ENCODE measurements at places on chromosomes 3 and 15.
A peak's percentile ranks its signal among the peaks of the same experiment; 100 is the strongest.

GRCh38 chr3:187773233-187774184 lies 28.2 kb upstream of the BCL6 start:
- DNase-seq: no peak

GRCh38 chr3:78809966-78810365 lies 957.8 kb downstream of the ROBO1 start:
- DNase-seq: no peak

GRCh38 chr3:123762805-123763204 lies 121.3 kb downstream of the MYLK start:
- DNase-seq: no peak

DNA sequence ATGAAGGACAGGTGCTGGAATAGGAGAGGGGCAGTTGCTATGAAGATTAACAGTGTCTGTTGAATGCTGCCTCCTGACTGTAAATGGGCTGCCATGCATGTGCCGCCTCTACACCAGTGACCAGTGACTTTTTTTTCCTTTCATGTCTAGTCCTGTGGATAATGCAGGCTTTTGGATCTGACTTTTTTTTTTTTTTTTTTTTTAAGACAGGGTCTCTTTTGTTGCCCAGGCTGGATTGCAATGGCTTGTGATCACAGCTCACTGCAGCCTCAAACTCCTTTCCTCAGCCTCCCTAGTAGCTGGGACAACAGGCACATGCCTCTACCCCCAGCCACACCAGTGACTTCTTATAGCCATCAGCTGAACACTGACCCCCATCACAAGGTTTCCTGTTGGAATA lies 41.2 kb upstream of the AGBL1 start:
- no peak for DNase-seq

DNA sequence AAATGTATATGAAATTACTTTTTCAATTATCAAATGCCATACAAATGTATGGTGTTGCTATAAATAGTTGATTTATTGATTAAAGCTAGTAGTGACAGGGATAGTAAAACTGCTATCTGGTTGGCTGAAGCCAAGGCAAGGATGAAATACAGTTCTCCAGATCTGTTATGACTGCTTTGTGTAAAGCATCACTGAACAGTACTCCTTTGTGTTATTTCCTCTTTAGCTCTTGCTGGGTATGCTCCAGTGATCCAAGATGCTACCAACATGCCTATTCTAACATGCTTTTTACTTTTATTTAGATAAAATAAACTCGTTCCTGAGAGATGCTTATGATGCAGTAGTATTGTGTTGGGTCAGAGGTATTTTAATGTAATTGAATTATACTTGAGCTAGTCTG lies 12.4 kb upstream of the UBR1 start:
- DNase-seq: no peak

GRCh38 chr15:91940496-91941381 lies 87.2 kb downstream of the SLCO3A1 start:
- DNase-seq: no peak

GRCh38 chr3:168141405-168141998 lies 45.8 kb upstream of the GOLIM4 start:
- DNase-seq: no peak

DNA sequence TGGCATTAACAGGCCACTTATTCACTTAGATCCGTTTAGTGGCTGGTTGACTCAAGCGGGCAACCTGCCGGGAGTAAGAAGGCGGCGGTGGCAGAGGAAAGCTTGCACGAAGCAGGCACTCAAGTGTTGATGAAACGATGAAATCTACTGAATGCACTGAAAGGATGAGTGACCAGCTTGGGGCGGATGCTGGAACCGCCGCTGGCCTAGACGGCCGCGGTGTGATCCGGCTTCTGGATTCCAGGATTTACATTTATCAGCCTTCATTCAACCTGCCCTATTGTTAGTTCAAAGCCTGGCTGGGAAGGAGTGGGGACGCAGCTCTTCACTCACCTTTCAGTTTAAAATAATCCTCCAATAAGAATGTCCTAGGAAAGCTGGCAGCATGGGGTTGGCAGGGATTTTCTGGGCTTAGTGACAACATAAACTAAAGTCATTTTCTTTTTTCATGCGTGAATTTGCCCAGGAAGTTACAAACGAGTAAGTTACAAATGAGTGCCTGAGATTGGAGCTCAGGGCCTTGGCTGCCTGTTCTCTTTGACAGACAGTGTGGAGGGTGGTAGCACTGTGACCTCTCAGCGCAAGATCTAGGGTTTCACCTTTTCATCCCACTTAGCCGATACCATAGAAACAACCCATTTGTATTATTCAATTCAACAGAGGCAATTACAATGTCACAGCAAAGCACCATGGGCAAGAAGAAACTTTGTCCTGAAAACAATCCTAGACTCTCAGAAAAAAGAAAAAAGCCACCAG lies 1.1 kb upstream of the PLCH1 start:
- peak; percentile 10 for DNase-seq

DNA sequence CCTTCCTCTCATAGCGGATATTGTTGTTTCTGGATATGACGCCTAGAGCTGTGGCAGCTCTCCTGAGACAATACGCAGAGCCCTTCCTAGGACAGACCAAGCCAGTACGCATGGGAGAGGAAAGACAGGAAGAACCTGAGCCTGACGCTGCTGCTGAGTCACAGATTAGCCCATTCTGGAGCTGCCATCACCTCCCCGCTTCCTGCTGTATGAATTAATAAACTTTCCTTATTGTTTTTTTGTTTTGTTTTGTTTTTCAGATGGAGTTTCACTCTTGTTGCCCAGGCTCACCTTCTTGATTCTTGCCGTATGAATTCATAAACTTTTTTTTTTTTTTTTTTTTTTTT lies 67.0 kb downstream of the PPCDC start:
- no peak for DNase-seq

GRCh38 chr3:108292905-108293328 lies 3.4 kb upstream of the HHLA2 start:
- DNase-seq: no peak

DNA sequence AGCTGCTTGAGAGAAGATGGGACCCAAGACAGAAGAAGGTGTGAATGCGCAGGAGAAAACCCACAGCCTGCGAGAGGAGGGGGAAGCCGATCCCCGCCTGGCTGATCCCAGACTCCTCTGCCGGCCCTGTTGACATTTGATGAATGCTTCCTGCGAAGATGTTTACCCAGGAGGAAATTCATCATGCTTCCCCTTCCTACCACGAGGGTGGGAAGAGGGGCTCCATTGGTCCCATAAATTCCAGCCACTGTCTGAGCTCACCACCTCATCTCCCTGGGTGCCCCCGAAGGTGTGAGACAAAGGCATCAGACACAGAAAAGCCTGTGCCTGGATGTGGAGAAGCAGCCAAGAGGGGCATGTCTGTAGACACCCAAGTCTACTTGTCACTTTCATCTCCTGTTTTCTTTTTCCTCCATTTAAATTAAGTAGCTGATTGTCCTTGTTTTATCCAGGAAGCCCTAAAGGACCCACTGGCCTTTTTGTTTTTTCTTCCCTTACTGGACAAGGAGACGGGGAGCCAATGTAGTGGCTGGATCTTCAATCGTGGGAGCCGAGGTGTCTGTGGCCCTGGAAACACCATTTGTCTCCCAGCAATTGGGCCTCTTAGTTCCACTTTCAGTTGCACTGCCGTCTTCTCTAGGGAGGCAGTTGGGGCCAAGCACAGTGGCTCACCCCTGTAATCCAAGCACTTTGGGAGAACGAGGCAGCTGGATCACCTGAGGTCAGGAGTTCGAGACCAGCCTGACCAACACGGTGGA lies 95.3 kb upstream of the HES1 start:
- DNase-seq: no peak

DNA sequence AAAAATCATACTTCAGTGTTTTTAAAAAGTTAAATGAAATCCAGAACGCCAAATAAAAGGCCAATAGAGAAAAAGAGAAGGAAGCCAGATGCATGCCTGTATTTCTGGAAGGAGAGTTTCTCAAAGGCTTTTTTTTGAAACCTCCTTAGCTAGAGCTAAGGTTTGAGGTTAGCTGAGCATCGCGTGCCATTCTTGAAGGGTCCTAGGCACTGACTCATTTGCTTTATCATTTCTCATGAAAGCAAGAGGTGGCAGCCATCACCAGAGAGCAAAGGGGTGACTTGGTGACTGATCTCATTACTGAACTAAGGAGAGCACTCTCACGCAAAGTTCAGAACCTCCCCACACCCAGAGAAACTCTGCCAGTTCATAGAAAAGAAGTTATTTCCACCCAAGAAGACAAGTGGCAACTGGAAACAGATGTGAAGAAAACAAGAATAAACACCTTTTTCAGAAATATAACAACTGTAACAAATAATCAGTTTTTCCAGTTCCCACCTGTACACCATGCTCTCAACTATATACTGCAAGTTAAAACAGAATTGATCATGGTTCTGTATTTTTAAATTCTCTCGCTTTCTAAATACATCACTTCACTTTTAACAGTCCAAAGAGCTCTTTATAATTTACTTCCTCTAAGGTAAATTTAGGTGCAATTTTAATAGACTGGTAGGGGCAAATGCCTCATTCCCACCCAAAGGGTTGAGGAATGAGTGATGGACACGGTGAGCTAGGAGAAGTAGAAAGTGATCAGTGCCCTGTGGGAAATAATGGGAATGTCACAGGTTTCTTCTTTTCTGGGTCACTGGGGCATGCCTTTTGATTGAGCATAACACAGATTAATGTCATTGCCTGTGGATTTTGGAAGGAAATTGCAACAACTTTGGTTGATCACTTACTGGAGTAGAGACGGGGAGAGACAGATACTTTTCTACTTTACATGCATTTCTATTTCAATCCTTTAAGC lies 24.7 kb downstream of the GPR15 start:
- peak; percentile 56 for DNase-seq

- DNase-seq: no peak
These were observed 44.0 kb downstream of the KLF15 start for GRCh38 chr3:126313166-126313565.

DNA sequence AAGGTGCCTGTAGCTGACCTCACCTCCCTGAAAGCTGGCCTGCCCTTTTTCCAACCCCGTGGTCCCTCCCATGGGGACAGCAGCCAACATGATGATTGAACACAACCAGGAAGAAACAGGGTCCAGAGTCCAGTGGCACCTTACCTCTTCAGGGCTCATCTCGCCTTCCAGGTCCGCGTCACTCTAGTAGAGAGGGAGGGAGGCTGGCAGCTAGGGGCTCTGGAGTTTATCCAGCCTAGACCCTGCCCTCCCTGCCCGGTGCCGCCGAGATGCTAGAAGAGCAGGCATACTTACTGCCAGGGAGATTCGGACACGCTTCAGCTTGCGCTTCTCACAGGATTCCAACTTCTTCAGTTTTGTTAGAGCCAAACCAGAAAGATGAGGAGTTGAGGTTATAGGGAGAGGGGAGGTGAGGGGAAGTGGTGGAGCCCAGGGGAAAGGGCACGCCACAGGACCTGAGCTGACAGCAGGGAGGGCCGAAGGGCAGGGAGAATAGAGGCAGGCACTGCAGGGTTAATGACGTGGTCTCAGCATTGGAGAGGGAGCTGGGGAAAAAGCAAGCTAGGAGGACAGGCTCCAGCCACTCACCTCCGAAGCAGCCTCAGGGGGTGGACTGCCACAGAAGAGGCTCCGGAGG lies 9.1 kb downstream of the CLCN2 start:
- DNase-seq: no peak

DNA sequence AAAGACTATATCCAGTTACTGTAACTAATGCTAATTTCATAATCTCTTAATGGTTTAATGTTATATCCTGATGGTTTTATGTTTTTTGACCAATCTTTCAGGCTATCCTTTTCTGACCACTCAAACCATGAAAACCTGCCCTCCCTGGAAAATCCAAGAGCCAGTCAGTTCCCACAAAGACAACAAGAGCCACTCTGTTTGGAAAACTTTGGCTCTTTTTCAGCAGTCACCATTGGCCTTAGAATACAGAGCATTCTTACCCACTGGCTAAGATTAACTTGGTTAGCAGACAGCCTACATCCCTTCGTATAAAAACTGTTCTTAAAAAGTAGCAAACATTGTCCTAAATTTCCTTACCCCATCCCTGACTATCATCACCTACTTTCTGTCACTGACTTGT lies 32.9 kb downstream of the ALCAM start:
- DNase-seq: no peak

GRCh38 chr3:37953226-37953625 lies 37.4 kb upstream of the VILL start:
- no peak for DNase-seq

- DNase-seq: peak; percentile 57
These were observed 4.3 kb downstream of the ISL2 start for GRCh38 chr15:76340803-76341365.

GRCh38 chr3:194306771-194307640 lies 44.1 kb downstream of the CPN2 start:
- DNase-seq: no peak

- no peak for DNase-seq
These were observed 69.5 kb upstream of the CMC1 start for GRCh38 chr3:28171962-28172361.

DNA sequence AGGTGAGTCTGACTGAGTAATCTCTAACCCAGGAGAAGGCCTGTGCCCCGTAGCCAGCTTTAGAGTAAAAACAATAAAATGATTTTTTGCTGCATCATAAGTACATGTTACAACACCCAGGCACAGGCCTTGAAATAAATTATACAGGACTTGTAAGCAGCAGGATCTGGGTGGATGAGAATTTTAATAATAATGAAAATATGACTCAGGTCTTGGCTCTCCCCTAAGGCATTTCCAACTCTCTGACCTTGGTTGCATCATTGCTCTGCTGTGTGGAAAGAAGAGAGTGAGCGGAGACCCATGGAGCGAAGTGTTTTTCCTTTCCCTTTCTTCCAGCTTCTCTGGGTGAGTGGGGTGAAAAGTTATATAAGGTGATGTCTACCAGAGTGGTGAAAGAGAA lies 44.6 kb downstream of the EOMES start:
- no peak for DNase-seq

- DNase-seq: no peak
These were observed 37.0 kb downstream of the PIK3R4 start for GRCh38 chr3:130709671-130710070.

Measured in activated naive CD8-positive, alpha-beta T cell treated with anti-CD3 and anti-CD28 coated beads, Interleukin-2, amount 50 U/mL, for 24 hours (primary cell).